Effector CD4-positive, alpha-beta T cell (primary cell): ENCODE measurements at places on chromosomes 5 and 9.

DNA sequence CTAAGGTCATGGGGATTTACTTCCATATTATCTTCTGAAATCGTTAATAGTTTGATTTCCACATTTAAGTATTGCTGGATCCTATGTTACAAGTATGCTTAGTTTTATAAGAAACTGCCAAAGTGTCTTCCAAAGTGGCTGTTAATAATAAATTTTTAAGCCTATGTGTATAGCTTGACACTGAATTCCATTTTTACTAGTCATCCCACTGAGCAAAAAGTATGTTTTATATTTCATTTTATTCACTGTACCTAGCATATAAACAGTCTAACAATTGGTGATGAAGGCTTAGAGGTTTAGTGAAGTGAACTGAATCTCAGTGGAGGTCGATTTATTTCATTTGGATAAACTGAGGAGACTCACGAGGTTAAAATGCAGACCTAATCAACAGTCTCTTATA is 174.6 kb downstream of the ADAMTS6 start:
- DNase-seq = no peak

DNA sequence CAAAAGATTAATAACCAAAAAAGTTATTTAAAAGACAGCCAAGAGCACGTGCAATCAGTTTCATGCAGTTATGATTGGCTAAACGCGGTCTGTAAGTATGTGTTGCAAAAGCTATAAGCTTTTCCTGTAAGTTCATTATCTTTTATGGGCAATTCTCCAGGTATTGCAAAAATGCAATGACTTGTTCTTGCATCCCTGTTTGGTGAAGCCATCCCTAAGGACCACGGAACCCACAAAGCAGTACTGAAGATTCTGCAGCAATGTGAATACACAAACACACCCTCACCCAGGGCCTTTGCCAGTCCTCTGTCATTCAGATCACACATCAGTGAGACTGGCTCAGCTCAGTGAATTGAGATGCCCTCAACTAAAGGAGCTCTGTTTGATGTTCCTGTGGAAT is 11.4 kb downstream of the GCNT4 start:
- no peak for DNase-seq

DNA sequence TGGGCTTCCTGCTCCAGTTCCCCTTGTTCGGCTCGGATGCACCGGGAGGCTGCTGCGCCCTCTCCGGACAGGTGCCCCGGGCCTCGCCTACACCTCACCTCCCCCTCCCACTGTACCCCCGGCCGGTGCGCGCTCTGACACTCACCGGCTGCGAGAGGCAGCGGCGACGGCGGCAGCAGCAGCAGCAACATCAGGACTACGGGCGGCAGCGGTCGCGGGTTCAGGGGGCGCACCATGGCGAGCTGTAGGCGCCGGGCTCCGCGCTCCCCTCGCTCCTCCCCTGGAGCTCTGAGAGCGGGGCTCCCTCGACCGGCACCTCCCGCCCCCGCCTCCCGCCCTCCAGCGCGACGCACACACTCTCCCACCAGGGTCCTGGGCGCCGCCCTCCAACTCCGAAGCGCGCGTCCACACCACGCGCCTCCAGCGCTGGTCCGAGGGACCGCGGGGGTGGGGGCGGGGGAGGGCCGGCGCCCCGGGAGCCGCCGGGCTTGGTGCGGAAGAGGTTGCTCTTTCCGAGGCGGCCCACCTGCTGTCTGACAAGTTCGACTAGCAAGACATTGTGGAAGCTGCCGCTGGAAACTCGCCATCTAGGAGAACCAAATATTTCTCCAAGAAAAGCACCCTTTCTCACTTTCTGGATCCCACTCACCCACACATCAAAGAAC is at the start of gene GFRA3:
TSS of gene GFRA3 (minus strand) at position 433 of the 665 bp plus-strand sequence. CDS start at position 236, 197 bp downstream.
- no peak for DNase-seq

DNA sequence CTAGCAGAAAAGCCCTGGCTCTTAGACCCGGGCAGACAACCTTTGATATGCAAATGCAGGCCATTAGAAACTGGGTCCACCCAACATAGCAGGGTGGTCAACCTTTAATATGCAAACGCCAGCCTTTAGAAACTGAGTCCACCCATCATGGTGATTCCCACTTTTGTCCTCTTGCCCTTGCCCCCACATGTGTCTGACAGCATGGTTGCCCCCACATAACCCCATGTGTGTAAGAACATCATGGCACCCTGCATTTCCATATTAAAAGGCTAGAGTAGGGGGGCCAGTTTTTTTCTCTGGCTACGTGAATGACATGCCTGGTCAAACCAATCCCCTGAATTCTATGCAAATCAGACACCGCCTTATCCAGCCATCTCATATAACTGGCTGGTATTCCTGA is 273.2 kb upstream of the PRDM9 start:
- no peak for DNase-seq

- DNase-seq = no peak
Measured at GRCh38 chr5:166772770-166773169, 1518.7 kb upstream of the WWC1 start.

DNA sequence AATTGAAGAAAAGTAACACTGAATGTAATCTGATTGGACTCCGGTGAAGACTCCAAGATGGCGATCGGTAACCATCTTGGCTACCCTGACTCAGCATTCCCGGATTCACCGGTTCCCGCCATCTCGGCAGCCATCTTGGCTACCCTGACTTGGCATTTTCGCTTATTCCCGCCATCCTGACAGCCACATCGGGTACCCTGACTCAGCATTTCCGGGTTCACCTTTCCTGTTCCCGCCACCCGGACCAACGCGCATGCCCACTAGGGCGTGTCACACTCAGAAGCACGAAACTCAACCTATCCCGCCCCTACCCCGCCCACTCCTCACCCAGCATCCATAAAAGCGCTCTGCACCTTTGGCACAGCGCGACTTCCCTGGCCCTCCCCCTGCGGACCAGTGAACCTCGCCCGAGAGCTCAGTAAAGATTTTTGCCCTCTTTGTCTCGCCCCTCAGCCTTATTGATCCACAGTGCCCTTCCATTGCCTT is 17.2 kb downstream of the SPTLC1 start:
- DNase-seq = no peak

GRCh38 chr5:56686337-56687195 is 128.8 kb upstream of the MAP3K1 start:
- DNase-seq = no peak

- no peak for DNase-seq
Measured at GRCh38 chr5:97100476-97100875, 41.9 kb downstream of the LIX1 start.

DNA sequence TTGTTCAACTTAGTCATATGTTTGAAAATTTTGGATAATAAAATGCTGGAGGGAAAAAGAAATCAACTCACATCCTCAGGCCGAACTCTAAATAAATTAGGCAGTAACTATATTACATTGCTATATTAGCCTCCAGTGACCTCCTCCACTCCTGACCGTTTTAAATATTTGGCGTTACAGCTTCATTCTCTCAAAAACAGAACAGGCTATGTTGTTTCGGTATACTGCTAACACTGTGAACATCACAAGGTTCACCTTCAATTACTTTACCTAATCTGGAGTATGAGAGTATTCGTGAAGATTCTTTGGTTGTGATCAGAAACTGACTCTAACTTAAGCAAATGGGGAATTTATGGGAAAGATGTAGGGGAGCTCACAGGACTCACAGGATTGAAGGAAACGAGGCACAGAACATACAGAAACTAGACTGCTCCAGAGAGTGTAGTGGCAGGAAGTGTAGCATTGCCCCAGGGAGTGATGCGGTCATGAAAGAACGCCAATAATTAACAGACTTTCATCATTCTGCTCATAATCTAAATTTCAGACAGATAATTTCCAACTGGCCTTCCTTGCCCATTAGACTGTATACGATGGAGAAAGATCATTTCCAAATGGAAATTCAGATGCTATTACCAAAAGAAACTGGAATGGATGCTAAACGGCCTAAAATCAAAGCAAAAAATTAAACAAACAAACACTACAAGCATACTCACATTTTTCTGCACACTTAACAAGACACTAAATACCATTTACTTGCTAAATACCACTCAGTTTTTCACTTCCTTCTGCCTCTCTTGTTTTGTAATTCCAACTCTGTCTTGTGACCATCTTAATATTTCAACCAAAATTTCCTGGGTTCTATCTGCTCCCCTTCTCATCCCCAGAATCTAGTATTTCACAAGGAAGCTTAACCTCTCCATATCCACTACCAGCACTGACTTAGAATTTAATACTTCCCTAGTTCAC is 110.1 kb upstream of the LPAR1 start:
- DNase-seq = no peak

GRCh38 chr5:173664154-173664526 is 47.7 kb upstream of the BOD1 start:
- DNase-seq = no peak
